ENCODE measurements at places on chromosomes 7 and 10. TPM values are rescaled to one million over a fixed set of nuclear protein-coding genes. Genes with fewer than 3 reads are reported as not detected.

Gene PON1
- 0.24 TPM for total RNA-seq

Gene TCAF2
- 6.2 TPM for total RNA-seq

Gene TAS2R4
- total RNA-seq: 2.0 TPM

Gene MBL2
- not detected for total RNA-seq

Gene WDFY4
- total RNA-seq: 44.4 TPM

DNA sequence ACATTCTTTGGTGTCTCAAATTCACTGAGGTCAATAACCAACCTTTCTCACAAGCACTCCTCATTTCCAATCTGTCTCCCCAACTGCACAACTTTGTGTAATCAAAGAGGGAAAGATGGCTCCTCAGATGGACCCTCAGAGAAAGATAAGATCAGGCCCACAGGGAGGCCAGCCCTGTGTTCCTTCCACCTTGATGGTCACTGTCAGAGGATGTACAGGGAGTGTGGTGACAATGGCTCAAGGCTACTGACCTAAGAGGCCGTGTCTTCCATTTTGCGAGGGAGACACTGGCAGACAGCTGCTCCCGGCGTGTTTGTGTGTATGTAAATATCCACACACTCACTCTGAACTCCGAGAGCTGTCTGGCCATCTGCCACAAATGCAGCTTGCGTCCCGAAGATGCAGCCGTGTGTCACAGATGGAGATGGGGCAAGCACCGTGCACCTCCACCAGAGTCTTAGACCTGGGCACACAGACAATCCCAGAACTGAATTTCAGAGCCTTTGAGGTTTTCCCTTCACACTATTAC lies 712.1 kb upstream of the NRP1 start:
- no peaks in the 10 kb centered on the region for H3K27me3 ChIP-seq
- H3K4me3 ChIP-seq: no peak overlapping the region
- no peak overlapping the region for H3K27ac ChIP-seq
- H3K4me1 ChIP-seq: no peaks in the 10 kb centered on the region

DNA sequence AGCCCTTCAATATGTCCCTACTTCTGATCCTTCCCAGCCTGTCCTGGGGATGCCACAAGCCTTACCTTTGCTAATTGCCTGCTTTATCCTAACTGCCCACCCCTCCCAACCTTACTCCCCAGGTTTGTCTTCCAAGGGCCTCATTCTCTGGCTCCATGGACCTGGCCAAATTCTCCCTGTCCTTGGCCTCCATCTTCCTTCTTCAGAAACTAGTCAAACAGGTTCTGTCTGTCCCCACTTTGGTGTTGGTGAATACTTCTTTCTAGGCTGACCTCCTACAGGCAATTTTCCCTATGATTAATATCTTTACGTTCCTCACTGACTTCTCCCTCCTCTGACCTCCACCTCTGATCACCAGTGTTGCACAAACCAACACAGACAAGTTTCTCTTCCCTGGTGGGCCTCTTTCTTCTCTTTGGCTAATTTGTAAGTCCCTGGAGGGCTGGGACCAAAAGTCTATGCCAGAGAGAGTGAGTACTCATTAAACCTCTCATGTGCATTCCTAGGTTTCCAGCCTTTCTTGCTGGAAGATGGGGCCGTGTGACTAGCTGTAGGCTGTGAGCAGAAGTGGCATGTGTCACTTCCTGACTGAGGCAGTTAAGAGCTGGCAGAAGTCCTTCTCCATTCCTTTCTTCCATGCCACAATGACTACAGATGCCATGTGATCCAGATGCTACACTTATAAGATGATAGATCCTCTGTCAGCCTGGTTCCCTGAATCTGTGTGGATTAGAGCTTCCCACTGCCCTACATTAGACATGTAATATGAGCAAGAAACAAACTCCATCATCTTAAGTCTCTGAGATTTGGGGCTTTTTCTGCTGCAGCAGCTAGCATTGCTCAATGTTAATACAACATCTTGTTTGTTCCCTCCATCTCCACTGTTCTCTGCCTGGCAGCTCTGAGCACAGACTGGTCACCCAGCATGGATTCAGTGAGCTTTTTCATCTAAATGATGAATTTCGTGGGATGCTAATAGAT lies 382.7 kb downstream of the RPS24 start:
- peaks cover 13% of the 10 kb centered on the region for H3K4me1 ChIP-seq
- H3K27me3 ChIP-seq: no peaks in the 10 kb centered on the region
- H3K27ac ChIP-seq: no peak overlapping the region
- no peaks in the 10 kb centered on the region for H3K36me3 ChIP-seq
- DNase-seq: no peak

GRCh38 chr10:128861018-128861901 lies 605.8 kb upstream of the MGMT start:
- no peak overlapping the region for H3K27ac ChIP-seq
- H3K4me1 ChIP-seq: no peaks in the 10 kb centered on the region
- H3K27me3 ChIP-seq: no peaks in the 10 kb centered on the region
- no peak for DNase-seq
- no peak overlapping the region for H3K4me3 ChIP-seq

GRCh38 chr10:7417103-7417623 lies 6.3 kb upstream of the SFMBT2 start:
- no peaks in the 10 kb centered on the region for H3K36me3 ChIP-seq
- peaks cover 12% of the 10 kb centered on the region for H3K4me1 ChIP-seq
- peaks cover 15% of the 10 kb centered on the region for H3K27me3 ChIP-seq
- no peak overlapping the region for H3K27ac ChIP-seq

- H3K4me1 ChIP-seq: no peaks in the 10 kb centered on the region
- H3K36me3 ChIP-seq: no peaks in the 10 kb centered on the region
- H3K4me3 ChIP-seq: no peak overlapping the region
- no peak for DNase-seq
- no peaks in the 10 kb centered on the region for H3K27me3 ChIP-seq
These were observed 1160.9 kb upstream of the LRRN3 start for GRCh38 chr7:109930049-109930448.

DNA sequence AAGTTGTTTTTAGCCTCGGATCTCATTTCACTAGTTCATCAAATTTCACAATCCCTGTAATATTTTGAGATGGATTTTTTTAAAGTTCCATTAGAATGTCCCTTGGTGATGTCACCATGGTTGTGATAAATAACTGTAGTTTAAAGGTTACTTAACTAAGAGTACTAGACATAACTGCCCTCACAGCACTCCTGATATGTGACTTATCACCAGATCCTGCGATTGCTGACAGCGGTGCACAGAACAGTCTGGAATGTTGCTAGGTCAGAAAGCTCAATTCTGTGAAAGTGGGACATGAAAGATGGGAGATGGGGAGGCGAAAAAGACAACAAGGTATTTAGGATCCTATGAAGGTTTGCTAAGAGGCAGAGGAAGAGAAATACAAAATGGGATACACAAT lies 40.2 kb downstream of the FAM13C start:
- no peaks in the 10 kb centered on the region for H3K27me3 ChIP-seq
- DNase-seq: no peak
- peaks cover 7% of the 10 kb centered on the region for H3K4me1 ChIP-seq
- no peak overlapping the region for H3K4me3 ChIP-seq
- no peak overlapping the region for H3K27ac ChIP-seq
- no peaks in the 10 kb centered on the region for H3K36me3 ChIP-seq

DNA sequence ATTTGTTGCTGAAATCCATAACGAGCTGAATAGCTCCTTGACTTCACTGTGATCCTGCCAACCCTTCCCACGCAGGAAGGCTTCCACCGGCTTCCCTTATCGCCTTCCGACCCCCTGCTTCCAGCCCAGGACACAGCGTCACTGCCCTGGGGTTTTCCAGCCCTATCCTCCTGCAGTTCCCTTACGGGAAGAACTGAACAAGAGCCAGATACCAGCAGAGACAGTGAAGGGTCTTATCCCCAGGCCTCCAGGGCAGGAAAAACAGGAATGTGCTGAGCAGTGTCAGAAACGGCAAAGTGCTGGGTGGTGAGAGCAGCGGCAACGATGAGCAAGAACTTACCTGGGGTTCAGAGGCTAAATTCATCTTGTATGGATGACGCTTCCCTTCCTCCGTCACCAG lies 22.4 kb downstream of the PDLIM1 start:
- DNase-seq: no peak
- peaks cover 66% of the 10 kb centered on the region for H3K4me1 ChIP-seq
- no peaks in the 10 kb centered on the region for H3K27me3 ChIP-seq

- H3K27me3 ChIP-seq: no peaks in the 10 kb centered on the region
- no peak for DNase-seq
These were observed 90.9 kb downstream of the DLG5 start for GRCh38 chr10:77835669-77836086.

DNA sequence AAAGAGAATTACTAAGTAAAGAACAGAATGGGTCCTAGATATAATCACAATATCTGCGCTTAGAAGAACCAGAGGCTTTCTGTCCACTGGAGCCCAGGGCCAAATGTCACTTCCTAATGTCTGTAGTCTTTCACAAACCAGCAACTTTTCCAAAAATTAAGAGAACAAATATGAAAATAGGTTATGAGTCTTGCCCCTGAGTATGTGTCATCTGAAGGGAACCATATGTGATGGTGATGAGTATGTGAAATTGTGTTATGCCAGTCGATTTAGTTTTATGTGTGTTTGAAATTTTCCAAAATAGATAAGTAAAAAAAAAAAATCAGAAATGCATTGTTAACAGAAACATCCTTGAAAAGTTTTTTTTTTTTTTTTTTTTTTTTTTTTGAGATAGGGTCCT lies 15.4 kb upstream of the HTR5A start:
- no peaks in the 10 kb centered on the region for H3K4me1 ChIP-seq
- no peak for DNase-seq
- no peaks in the 10 kb centered on the region for H3K36me3 ChIP-seq
- no peak overlapping the region for H3K4me3 ChIP-seq

- no peak overlapping the region for H3K4me3 ChIP-seq
- H3K36me3 ChIP-seq: no peaks in the 10 kb centered on the region
- no peaks in the 10 kb centered on the region for H3K27me3 ChIP-seq
- no peak overlapping the region for H3K27ac ChIP-seq
These were observed 85.9 kb upstream of the NPVF start for GRCh38 chr7:25314094-25314730.

DNA sequence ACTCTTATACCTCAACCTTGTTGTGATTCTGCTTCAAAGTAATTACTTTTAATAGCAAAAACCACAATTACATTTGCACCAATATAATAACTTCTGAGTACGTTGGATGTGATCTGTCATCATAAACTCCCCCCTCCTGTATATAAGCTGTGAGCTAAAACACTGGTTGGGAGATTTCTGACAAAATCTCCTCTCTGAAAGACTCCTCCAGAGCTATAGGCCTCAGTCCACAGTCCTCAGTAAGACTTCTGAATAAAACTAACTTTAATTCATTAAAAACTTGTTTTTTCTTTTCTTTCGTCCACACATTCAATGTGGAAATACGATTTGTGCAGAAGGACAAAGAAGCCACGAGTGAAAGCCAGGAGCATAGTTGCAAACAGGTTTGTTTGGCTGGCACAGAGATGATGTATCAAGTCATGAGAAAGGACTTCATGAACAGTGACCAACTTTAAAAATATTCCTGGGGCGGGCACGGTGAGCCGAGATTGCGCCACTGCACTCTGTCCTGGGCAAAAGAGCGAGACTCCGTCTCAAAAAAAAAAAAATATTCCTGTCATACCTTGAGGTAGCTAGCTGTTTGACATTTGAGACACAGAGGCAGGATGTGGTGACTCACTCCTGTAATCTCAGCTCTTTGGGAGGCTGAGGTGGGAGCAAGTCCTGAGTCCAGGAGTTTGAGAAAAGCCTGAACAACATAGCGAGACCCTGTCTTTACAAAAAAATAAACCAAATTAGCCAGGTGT lies 91.1 kb upstream of the ARHGAP21 start:
- no peak overlapping the region for H3K27ac ChIP-seq
- no peak for DNase-seq
- no peaks in the 10 kb centered on the region for H3K4me1 ChIP-seq
- H3K36me3 ChIP-seq: no peaks in the 10 kb centered on the region
- no peak overlapping the region for H3K4me3 ChIP-seq

DNA sequence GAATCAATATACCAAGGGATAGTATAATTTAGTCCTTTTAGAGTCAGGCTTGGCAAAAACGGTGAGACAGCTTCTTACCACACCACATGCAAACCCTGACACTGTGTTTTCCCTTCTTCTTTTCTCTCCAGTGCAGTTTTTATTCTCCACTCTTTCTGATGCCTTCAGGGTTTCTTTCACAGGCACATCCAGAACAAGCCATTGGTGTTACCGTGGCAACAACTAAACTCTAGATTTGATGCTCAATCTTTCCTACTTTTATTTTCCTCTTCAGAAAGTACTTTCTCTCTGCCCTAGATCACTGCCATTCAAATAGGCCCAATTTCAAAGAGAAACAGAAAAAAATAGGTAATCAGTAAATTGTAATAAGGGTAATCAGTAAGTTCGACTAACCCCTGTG lies 469.8 kb upstream of the POT1 start:
- H3K27me3 ChIP-seq: no peaks in the 10 kb centered on the region
- H3K36me3 ChIP-seq: no peaks in the 10 kb centered on the region
- DNase-seq: no peak
- H3K4me1 ChIP-seq: no peaks in the 10 kb centered on the region
- H3K27ac ChIP-seq: no peak overlapping the region

- H3K4me1 ChIP-seq: no peaks in the 10 kb centered on the region
- peaks cover 58% of the 10 kb centered on the region for H3K36me3 ChIP-seq
- DNase-seq: no peak
- H3K27ac ChIP-seq: no peak overlapping the region
- H3K27me3 ChIP-seq: no peaks in the 10 kb centered on the region
These were observed 193.1 kb upstream of the IMMP2L start for GRCh38 chr7:111755383-111755782.

- peaks cover 5% of the 10 kb centered on the region for H3K4me1 ChIP-seq
- no peak overlapping the region for H3K27ac ChIP-seq
- H3K36me3 ChIP-seq: no peaks in the 10 kb centered on the region
- H3K4me3 ChIP-seq: no peak overlapping the region
- H3K27me3 ChIP-seq: no peaks in the 10 kb centered on the region
- no peak for DNase-seq
These were observed 20.6 kb downstream of the ADK start for GRCh38 chr10:74171625-74172024.

- peak overlapping the region; percentile 15 for H3K27ac ChIP-seq
- H3K4me3 ChIP-seq: no peak overlapping the region
- peaks cover 31% of the 10 kb centered on the region for H3K4me1 ChIP-seq
- H3K27me3 ChIP-seq: no peaks in the 10 kb centered on the region
- peaks cover 46% of the 10 kb centered on the region for H3K36me3 ChIP-seq
These were observed 4.7 kb downstream of the SUN1 start for GRCh38 chr7:837001-837400.

- H3K4me1 ChIP-seq: peaks cover 5% of the 10 kb centered on the region
- H3K36me3 ChIP-seq: no peaks in the 10 kb centered on the region
- H3K4me3 ChIP-seq: no peak overlapping the region
- no peak overlapping the region for H3K27ac ChIP-seq
- H3K27me3 ChIP-seq: peaks cover 7% of the 10 kb centered on the region
These were observed 60.8 kb downstream of the XRCC2 start for GRCh38 chr7:152615031-152615741.

- H3K36me3 ChIP-seq: no peaks in the 10 kb centered on the region
- no peak for DNase-seq
- H3K4me1 ChIP-seq: no peaks in the 10 kb centered on the region
- no peaks in the 10 kb centered on the region for H3K27me3 ChIP-seq
These were observed 31.9 kb downstream of the SLC26A4 start for GRCh38 chr7:107692501-107692900.

GRCh38 chr7:133934262-133934976 lies 192.7 kb upstream of the LRGUK start:
- H3K4me1 ChIP-seq: no peaks in the 10 kb centered on the region
- H3K4me3 ChIP-seq: no peak overlapping the region
- H3K27me3 ChIP-seq: no peaks in the 10 kb centered on the region
- no peak overlapping the region for H3K27ac ChIP-seq
- peaks cover 16% of the 10 kb centered on the region for H3K36me3 ChIP-seq

Measured in lower lobe of right lung (tissue), 2 donors.